Pancreas (tissue), 10 donors: ENCODE measurements at places on chromosomes 5 and 9. TPM values are rescaled to one million over a fixed set of nuclear protein-coding genes. Genes with fewer than 3 reads are reported as not detected.
A peak's percentile ranks its signal among the peaks of the same experiment; 100 is the strongest.

DNA sequence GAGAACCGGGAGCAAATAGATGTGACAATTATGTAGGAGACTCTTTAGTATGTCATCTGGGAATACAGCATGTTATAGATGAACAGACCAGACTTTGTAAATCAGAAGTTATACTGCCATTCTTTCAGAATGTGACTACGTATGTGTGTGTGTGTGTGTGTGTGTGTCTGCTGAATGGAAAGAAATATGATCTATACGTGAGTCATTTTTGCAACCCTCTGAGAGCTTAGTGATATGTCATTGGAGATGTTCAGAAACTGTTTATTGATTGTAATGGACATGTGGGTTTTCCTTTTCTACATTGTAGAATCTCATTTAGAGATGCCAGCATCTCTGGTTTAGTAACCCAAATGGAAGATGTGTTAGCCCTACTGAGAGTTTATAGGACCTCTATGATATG is 731.5 kb downstream of the TLE1 start:
- H3K27me3 ChIP-seq: no peaks in the 10 kb centered on the region
- no peak overlapping the region for H3K27ac ChIP-seq
- H3K4me3 ChIP-seq: no peak overlapping the region

DNA sequence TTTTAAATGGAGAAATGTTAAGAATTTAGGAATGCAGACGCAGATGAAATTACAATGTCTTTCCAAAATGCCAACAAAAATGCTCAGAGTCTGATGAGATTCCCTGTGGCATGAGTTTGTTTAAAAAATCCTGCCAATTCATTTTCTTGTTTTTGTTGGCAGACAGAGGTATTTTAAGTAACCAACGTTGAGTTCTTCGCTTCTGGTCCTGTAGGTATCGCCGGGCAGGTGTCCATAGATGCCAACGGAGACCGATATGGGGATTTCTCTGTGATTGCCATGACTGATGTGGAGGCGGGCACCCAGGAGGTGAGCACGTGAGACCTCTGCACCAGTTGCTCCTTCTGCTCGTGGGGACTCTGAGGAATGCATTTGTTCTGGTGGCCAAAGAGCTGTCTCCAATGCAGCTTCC is 69.4 kb downstream of the NPR3 start:
- H3K27me3 ChIP-seq: no peaks in the 10 kb centered on the region
- H3K4me3 ChIP-seq: no peak overlapping the region
- no peaks in the 10 kb centered on the region for H3K36me3 ChIP-seq
- H3K27ac ChIP-seq: no peak overlapping the region

GRCh38 chr9:505741-506059 is 291.0 kb downstream of the DOCK8 start:
- no peaks in the 10 kb centered on the region for H3K36me3 ChIP-seq
- H3K27ac ChIP-seq: no peak overlapping the region
- no peaks in the 10 kb centered on the region for H3K27me3 ChIP-seq
- peak overlapping the region; percentile 66 for H3K4me3 ChIP-seq
- peaks cover 7% of the 10 kb centered on the region for H3K4me1 ChIP-seq

DNA sequence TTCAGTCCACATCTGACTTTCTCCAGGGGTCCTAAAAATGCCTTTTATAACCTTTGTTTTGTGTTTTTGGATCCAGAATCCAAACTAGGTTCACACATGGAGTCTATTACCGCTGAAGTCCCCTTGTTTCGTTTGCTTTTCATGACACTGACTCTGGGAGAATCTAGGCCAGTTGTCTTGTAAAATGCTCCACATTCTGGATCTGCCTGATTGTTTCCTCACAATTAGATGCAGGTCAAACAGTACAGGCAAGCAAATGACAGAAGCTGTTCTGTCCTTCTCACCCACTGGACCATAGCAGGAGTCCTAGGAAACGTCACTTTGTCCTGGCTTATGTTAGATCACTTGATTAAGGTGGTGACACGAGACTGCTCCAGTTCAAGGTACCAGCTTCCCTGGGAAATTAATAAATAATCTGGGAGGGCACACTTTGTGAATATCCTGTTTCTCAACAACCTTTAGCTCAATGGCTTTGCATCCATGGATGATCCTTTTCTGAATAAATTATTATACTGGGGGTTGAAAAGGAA is 34.1 kb downstream of the FABP6 start:
- no peak overlapping the region for H3K27ac ChIP-seq
- DNase-seq: no peak
- no peaks in the 10 kb centered on the region for H3K36me3 ChIP-seq

- H3K36me3 ChIP-seq: no peaks in the 10 kb centered on the region
- H3K4me3 ChIP-seq: no peak overlapping the region
- no peaks in the 10 kb centered on the region for H3K4me1 ChIP-seq
- H3K27me3 ChIP-seq: no peaks in the 10 kb centered on the region
These were observed 1024.8 kb downstream of the TLE1 start for GRCh38 chr9:80664327-80665210.

GRCh38 chr9:105173306-105173705 is 71.1 kb upstream of the SLC44A1 start:
- DNase-seq: no peak
- no peaks in the 10 kb centered on the region for H3K27me3 ChIP-seq
- H3K27ac ChIP-seq: no peak overlapping the region
- no peaks in the 10 kb centered on the region for H3K4me1 ChIP-seq
- H3K4me3 ChIP-seq: no peak overlapping the region
- no peaks in the 10 kb centered on the region for H3K36me3 ChIP-seq

- no peaks in the 10 kb centered on the region for H3K27me3 ChIP-seq
- no peaks in the 10 kb centered on the region for H3K4me1 ChIP-seq
- DNase-seq: no peak
- no peak overlapping the region for H3K27ac ChIP-seq
- no peak overlapping the region for H3K4me3 ChIP-seq
- H3K36me3 ChIP-seq: no peaks in the 10 kb centered on the region
These were observed 155.7 kb upstream of the GPR151 start for GRCh38 chr5:146671561-146672295.

TSSK1B gene
- 0.09 TPM for total RNA-seq

- H3K4me3 ChIP-seq: peak overlapping the region; percentile 96
- H3K27ac ChIP-seq: peak overlapping the region; percentile 90
- H3K36me3 ChIP-seq: no peaks in the 10 kb centered on the region
These were observed 1.2 kb downstream of the RIC1 start for GRCh38 chr9:5630081-5630507.
